A549 treated with CORT108297 at 1 μM for 4 hours (cell line): ENCODE measurements at places on chromosomes 7 and 10. TPM values are rescaled to one million over a fixed set of nuclear protein-coding genes. Genes with fewer than 3 reads are reported as not detected.

The GPNMB gene
- 1.7 to 2.7 TPM (median 2.5 TPM) in 5 replicates for total RNA-seq

The IFIT1 gene
- total RNA-seq = 4.1 to 6.9 TPM (median 5.1 TPM) in 5 replicates

The TMEM270 gene
- 0.26 TPM in 1 of 5 replicates, not detected in the others for total RNA-seq

The SGMS1 gene
- 30.5 to 42.4 TPM (median 38.5 TPM) in 5 replicates for total RNA-seq

The CPED1 gene
- total RNA-seq = 0.08 to 0.15 TPM in 2 of 5 replicates, not detected in the others

The DYDC2 gene
- total RNA-seq = 0.05 to 0.07 TPM in 2 of 5 replicates, not detected in the others

The AKR1C1 gene
- 486 to 610 TPM (median 589 TPM) in 5 replicates for total RNA-seq

The GPC2 gene
- 0.82 to 1.5 TPM (median 1.1 TPM) in 5 replicates for total RNA-seq

The INMT gene
- not detected in 5 replicates for total RNA-seq

The KCP gene
- total RNA-seq = 0.14 to 0.25 TPM (median 0.22 TPM) in 5 replicates

The CRPPA gene
- total RNA-seq = 0.45 to 0.85 TPM (median 0.57 TPM) in 5 replicates

The PDK4 gene
- 9.1 to 13.0 TPM (median 11.5 TPM) in 5 replicates for total RNA-seq

The ASIC3 gene
- 4.3 to 12.9 TPM (median 10.4 TPM) in 5 replicates for total RNA-seq

The ZFAND2A gene
- total RNA-seq = 51.9 to 61.5 TPM (median 59.2 TPM) in 5 replicates

The PNLIPRP2 gene
- total RNA-seq = 0.11 TPM in 1 of 5 replicates, not detected in the others

The HYAL4 gene
- not detected in 5 replicates for total RNA-seq

The NXPH1 gene
- not detected in 5 replicates for total RNA-seq

The NPTX2 gene
- total RNA-seq = 0.06 to 0.12 TPM (median 0.11 TPM) in 4 of 5 replicates, not detected in the other

The MKLN1 gene
- total RNA-seq = 27.4 to 36.8 TPM (median 31.3 TPM) in 5 replicates

The ITGA8 gene
- not detected in 5 replicates for total RNA-seq

The GDF10 gene
- 0.06 to 0.14 TPM (median 0.09 TPM) in 5 replicates for total RNA-seq

The ECHDC3 gene
- 7.9 to 11.5 TPM (median 11.3 TPM) in 5 replicates for total RNA-seq

The SUN3 gene
- total RNA-seq = 0.15 to 0.16 TPM in 2 of 5 replicates, not detected in the others

The EBF3 gene
- total RNA-seq = 0.14 to 0.30 TPM (median 0.15 TPM) in 5 replicates

The HOXA5 gene
- 3.9 to 7.1 TPM (median 5.3 TPM) in 5 replicates for total RNA-seq

The HGF gene
- 0.01 to 0.10 TPM in 2 of 5 replicates, not detected in the others for total RNA-seq

The PPP1R17 gene
- total RNA-seq = not detected in 5 replicates

The PLAC9 gene
- total RNA-seq = 0.15 TPM in 1 of 5 replicates, not detected in the others

The SRRM3 gene
- 6.3 to 10.0 TPM (median 8.5 TPM) in 5 replicates for total RNA-seq

The AGAP5 gene
- 2.1 to 2.9 TPM (median 2.4 TPM) in 5 replicates for total RNA-seq

The STRIP2 gene
- total RNA-seq = 6.7 to 8.4 TPM (median 7.1 TPM) in 5 replicates

The DDC gene
- 0.58 to 1.9 TPM (median 1.1 TPM) in 5 replicates for total RNA-seq

The OGDHL gene
- 0.10 to 0.32 TPM (median 0.23 TPM) in 5 replicates for total RNA-seq

The SCART1 gene
- 0.09 to 0.47 TPM (median 0.27 TPM) in 5 replicates for total RNA-seq

The PAPOLB gene
- total RNA-seq = not detected in 5 replicates

The RAMP3 gene
- total RNA-seq = not detected in 5 replicates

The VAX1 gene
- 1.0 to 1.9 TPM (median 1.6 TPM) in 5 replicates for total RNA-seq

The FAM131B gene
- 0.34 to 0.53 TPM (median 0.49 TPM) in 5 replicates for total RNA-seq

The EFCAB10 gene
- 2.4 to 3.7 TPM (median 3.0 TPM) in 5 replicates for total RNA-seq

The FLNC gene
- total RNA-seq = 3.9 to 6.9 TPM (median 4.9 TPM) in 5 replicates

The STEAP1 gene
- total RNA-seq = 13.9 to 16.0 TPM (median 14.2 TPM) in 5 replicates
